ENCODE measurements at places on chromosomes 5 and 9. TPM values are rescaled to one million over a fixed set of nuclear protein-coding genes. Genes with fewer than 3 reads are reported as not detected.

DNA sequence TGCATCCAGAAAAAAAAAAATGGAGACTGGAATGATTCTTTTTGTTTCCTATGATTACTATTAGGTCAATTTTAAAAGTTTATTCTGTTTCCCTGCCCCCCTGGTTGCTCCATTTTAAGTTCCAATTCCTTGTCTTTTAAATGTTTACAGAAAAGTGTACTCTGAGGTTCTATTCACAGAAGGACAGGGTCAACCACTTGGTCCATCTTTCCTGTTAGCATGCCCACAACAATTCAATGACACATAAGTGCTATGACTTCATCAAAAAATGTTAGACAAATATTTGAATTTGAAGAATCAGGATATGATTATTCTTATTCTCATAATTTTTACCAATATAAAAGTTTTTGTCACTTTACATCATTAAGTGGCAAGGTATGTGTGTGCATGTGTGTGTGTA lies 123.7 kb downstream of the PDE4D start:
- no peak for DNase-seq
- H3K4me1 ChIP-seq: peaks cover 28% of the 10 kb centered on the region
- H3K27me3 ChIP-seq: peaks cover 25% of the 10 kb centered on the region
- H3K27ac ChIP-seq: no peak overlapping the region
- no peak overlapping the region for H3K4me3 ChIP-seq

The PPP2R2B gene
- total RNA-seq: 13.2 TPM

GRCh38 chr9:89309608-89310474 lies 1.2 kb upstream of the CKS2 start:
- no peak for DNase-seq
- peaks cover 55% of the 10 kb centered on the region for H3K36me3 ChIP-seq
- H3K27ac ChIP-seq: peak overlapping the region; percentile 95
- H3K4me1 ChIP-seq: peaks cover 26% of the 10 kb centered on the region
- peak overlapping the region; percentile 93 for H3K4me3 ChIP-seq

GRCh38 chr5:42800748-42801330 lies 10.9 kb downstream of the SELENOP start:
- no peaks in the 10 kb centered on the region for H3K4me1 ChIP-seq
- H3K27me3 ChIP-seq: no peaks in the 10 kb centered on the region
- no peak for DNase-seq
- H3K27ac ChIP-seq: no peak overlapping the region

The GCNT4 gene
- total RNA-seq: 0.71 TPM

DNA sequence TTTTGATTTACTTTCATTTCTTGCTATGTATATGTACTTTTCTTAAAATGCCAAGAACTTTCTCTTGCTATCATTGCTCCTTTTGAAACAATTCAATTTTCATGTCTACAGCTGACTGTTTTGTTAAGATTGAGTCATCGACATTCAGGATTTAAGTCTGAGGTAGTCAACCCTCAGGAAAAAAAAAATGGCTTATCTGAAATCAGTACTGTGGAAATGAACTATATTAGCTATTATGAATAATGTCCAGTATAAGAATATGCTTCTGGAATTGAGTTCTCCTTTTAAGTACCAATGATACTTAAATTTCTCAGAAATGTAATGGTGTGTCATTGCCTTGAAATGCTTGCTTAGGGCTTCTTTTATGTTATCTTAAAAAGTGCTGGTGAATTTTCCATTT lies 37.9 kb downstream of the TNFAIP8 start:
- H3K4me3 ChIP-seq: no peak overlapping the region
- no peaks in the 10 kb centered on the region for H3K27me3 ChIP-seq
- H3K36me3 ChIP-seq: peaks cover 12% of the 10 kb centered on the region
- no peak for DNase-seq
- peaks cover 29% of the 10 kb centered on the region for H3K4me1 ChIP-seq

GRCh38 chr9:16679327-16679821 lies 191.1 kb downstream of the BNC2 start:
- H3K27me3 ChIP-seq: no peaks in the 10 kb centered on the region
- no peaks in the 10 kb centered on the region for H3K36me3 ChIP-seq
- H3K4me3 ChIP-seq: no peak overlapping the region

- H3K4me3 ChIP-seq: no peak overlapping the region
- H3K4me1 ChIP-seq: peaks cover 5% of the 10 kb centered on the region
- H3K27ac ChIP-seq: no peak overlapping the region
- DNase-seq: peak; percentile 30
- H3K36me3 ChIP-seq: no peaks in the 10 kb centered on the region
These were observed 86.6 kb downstream of the ACER2 start for GRCh38 chr9:19495186-19496028.

The SH3GL2 gene
- total RNA-seq: 5.8 TPM
